ENCODE measurements at places on chromosomes 5 and 9.

- DNase-seq: no peak
Measured at GRCh38 chr9:77954013-77954665, 77.5 kb downstream of the GNAQ start.

DNA sequence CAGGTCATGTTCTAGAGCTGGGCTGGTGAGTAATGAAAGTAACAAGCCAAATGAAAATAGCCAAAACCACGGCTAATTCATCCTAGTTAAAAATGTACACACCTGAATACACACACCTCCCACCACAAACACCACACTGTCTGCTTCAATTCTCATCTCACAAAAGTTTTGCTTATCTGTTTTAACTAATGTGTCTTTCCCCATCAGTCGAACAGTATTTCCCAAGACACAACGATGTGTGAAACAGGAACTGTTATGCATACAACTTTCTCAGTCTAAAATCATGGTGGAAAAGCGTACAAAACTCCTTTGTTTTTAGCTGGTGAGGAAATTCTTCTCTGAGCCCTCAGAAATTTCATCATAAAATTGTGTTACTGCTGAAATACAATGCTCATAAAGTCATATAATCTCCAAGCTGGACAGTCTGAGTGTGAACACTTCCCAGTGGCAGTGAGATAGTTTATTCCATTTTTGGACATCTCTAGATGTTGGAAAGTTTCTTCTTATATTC, 242.4 kb downstream of the EFNA5 start:
- no peak for DNase-seq

GRCh38 chr5:122371511-122372151, 59.6 kb downstream of the SNCAIP start:
- no peak for DNase-seq

- DNase-seq: no peak
Measured at GRCh38 chr9:121889990-121890563, 203.0 kb downstream of the TTLL11 start.

DNA sequence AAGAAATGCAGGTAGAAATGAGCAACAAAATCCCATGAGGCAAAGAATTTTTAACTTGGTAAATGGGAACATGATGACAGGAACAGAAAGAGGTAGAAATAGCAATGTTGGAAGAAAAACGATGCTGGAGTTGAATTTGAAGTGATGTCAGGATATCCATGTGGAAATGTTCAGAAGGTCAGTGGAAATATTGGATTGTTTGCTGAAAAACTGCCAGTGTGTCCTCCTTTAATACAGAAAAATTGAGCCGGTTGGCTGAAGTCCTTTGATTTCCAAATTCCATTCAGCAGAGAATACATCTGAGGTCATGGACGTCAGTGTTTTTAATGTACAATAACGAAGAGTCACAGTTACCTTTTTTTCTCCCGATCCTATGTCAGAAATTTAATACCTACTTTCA, 110.0 kb upstream of the DMAC1 start:
- DNase-seq: no peak

DNA sequence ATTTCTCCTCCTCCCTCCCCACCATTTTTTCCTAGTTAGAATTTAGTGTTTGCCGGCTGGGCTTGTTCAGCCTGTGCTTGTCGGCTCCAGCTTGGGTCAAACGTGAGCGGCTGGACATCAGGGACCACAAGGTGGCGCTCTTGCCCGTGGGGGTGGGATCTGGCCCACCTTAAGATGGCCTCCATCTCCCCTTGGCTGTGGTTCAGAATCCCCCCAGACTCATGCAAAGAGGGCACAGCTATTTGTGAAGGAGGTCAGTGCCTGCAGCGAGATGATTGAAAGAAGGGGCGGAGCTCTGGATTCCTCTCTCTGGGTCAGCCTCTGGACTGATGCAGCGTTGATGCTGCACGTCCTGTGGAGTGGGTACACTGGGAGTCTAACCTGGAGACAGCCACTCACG, 283.3 kb upstream of the TUT7 start:
- no peak for DNase-seq

- DNase-seq: no peak
Measured at GRCh38 chr9:130213911-130214761, 41.9 kb downstream of the NCS1 start.

- no peak for DNase-seq
Measured at GRCh38 chr5:140602147-140602546, 30.8 kb downstream of the CD14 start.

DNA sequence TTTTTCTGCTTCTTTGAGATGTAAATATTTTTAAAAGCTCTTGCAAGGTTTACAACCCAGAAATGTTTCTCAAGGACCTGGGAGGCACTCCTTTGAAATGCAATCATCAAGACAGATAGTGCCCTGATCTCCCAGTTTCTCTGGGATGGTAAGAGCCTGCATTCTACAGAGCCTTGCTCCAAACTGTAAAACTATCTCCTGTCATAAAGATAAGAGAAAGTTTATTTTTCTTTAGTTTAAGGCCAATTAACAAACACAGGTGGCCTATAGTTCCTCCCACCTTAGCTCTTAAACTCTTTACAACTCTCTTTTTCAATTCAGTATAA, 1231.1 kb upstream of the NUDT12 start:
- no peak for DNase-seq

- DNase-seq: no peak
Measured at GRCh38 chr9:95080961-95081647, 236.4 kb downstream of the FANCC start.

GRCh38 chr5:18495157-18495556, 860.9 kb downstream of the TAF11L14 start:
- no peak for DNase-seq

DNA sequence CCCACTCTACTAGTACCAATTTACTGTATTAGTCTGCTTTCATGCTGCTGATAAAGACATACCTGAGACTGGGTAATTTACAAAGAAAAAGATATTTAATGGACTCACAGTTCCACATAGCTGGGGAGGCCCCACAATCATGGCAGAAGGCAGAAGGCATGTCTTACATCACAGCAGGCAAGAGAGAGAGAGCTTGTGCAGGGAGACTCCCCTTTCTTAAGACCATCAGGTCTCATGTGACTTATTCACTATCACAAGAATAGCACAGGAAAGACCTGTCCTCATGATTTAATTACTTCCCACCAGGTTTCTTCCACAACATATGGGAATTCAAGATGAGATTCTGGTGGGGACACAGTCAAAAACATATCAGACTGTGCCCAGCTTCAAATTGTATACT, 11.5 kb downstream of the UGT3A1 start:
- no peak for DNase-seq

- peak; percentile 43 for DNase-seq
Measured at GRCh38 chr5:160743027-160743426, 109.0 kb downstream of the ATP10B start.

- DNase-seq: no peak
Measured at GRCh38 chr5:53355931-53356330, 124.5 kb upstream of the FST start.

- DNase-seq: no peak
Measured at GRCh38 chr5:108762660-108763059, 15.0 kb downstream of the FER start.

- DNase-seq: no peak
Measured at GRCh38 chr5:29037716-29038115, 1999.3 kb upstream of the CDH9 start.

GRCh38 chr5:90345684-90346083, 63.9 kb downstream of the CETN3 start:
- DNase-seq: no peak

GRCh38 chr5:141850244-141850768, 27.9 kb downstream of the PCDH1 start:
- peak; percentile 65 for DNase-seq

GRCh38 chr5:102719886-102720285, 35.2 kb upstream of the PAM start:
- no peak for DNase-seq

DNA sequence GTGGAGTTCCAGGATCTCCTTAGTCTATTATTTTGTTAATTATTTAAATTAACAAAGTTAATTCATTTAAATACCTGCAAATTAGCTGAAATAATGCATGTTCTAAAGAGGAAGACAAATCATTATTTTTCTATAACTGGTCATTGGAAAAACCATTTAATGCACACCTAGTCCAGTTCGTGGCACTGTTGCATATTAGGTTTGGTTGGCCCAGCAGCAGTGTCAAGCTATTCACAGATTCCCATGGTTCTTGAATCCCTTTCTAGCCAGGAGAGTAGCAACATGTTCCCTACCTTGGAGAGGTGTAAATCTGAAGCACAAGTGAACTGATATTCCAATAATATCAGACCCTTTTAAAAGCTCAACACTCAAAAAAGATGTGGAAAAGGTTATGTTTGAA, 155.2 kb downstream of the TMEM161B start:
- DNase-seq: no peak

DNA sequence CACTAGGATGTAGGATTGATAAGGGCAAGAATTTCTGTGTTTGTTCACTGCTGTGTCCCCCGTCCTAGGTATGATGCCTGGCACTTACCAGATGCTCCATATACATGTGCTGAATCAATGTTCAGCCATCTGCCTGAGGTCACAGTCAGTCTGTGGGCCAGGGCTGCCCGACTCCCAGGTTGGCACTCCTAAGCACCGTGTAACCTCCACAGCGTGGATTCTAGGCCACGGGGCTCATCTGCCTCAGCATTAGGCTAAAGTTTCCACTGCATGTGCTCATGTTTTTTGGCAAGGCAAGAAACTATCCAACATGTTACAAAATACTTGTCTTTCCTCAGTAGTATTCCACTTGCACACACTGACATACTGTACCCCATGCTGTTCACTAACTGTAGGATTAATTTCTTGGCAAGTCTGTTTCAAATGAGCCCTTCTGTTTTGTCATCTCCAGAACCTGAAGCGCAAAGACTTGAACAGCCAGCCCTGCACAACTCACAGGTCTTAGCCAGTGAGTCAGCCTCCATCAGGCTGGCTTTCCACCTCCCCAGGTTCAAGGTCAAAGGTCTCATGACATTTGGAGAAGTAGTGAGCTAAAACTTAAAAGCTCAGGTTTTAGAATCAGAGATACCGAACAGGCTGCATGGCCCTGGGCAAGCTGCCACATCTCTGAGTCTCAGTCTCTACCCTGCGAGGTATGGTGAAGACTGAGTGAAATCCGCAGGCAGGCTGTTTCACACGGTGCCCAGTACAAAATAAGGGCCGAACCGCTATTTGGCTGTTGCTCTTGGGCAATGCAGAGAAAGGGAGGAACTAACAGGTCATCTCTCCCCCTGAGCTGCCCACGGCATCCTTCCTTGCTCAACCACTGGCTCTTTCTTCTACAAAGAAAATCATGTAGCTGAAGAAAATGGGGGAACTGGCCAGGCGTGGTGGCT, 7.2 kb downstream of the TOR1A start:
- no peak for DNase-seq

DNA sequence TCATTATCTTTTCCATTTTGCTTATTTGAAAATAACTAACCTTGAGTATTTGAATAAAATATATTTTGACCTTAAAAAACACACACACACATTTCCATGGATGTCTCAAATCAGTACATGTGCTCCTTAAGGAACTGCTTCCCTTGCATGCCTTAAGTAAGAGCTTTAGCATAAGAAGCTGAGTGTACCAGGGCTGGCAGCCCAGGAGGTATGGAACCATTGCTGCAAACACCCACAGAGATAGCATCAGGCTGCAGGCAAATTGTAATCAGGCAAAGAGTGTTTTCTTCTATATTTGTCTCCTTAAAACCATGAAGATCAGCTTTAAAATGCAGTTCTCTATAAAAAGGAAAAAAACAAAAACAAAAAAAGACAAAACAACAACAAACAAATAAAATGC, 160.6 kb downstream of the PLK2 start:
- no peak for DNase-seq

- DNase-seq: no peak
Measured at GRCh38 chr5:111863801-111864200, 106.8 kb upstream of the NREP start.

DNA sequence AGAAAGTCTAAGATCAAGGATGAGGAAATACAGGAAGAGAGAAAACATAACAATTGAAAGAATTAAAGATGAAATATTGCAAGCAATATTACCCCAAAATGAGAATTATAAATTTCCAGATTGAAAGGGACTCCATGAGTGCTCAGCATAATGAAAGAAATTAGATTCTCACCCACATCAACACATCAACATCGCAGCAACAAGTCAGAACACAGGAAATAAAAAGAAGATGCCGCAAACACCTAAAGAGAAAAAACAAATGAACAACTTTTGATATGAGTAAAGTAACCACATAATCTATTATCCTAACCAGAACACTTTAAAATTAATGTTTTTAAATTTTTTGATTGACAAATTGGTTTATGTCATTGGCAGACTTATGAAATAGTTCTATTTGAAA, 318.3 kb upstream of the PTGER4 start:
- DNase-seq: no peak

DNA sequence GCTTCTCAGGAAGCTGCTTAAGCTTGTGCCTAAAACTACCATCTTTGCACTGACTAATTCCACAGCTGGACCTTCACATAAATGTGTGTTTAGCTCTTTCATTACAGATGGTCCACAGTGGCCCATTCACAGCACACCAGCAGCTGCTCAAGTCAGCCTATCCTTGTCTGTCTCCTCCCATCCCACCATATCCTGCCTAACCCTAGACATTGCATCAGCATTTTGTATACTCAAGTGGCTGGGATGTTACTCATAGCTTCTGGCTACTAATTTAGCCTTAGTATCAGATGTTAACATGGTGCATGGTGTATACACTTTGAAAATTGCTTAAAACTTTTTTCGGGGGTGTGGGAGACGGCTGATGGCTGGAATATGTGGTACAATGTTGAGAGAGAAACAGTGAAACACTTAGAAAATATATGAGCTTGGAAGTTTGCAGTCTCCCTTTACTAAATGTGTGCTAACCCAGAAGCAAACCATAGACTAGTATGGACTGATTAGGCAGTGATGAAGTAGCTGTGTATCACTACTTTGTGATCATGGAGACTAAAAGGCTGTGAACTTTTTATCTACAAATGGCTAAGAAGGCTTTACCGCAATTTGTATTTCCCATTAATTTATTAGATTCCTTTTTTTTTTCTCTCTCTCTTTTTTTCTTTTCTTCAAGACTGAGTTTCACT, 83.1 kb downstream of the JMY start:
- no peak for DNase-seq

DNA sequence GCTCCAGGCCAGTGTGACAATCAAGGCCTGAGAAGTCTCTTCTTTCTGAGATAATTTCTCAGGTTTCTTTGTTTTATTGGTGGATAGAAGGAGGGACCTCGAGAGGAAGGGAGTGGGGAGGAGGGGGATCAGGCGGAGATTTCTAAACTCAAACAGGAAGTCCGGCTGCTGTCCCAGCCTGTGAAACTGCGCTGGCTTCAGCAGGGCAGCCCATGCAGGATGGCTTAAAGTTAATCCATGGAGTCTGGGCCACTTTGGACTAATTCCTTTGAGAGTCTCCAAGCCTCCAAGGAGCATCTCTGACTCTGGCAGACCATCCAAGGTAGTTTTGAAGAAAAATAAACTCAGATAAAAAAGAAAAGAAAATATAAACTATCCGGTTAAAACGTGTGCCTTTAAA, 378.5 kb downstream of the MLLT3 start:
- no peak for DNase-seq

- DNase-seq: no peak
Measured at GRCh38 chr5:156753846-156754245, 96.2 kb upstream of the PPP1R2B start.

DNA sequence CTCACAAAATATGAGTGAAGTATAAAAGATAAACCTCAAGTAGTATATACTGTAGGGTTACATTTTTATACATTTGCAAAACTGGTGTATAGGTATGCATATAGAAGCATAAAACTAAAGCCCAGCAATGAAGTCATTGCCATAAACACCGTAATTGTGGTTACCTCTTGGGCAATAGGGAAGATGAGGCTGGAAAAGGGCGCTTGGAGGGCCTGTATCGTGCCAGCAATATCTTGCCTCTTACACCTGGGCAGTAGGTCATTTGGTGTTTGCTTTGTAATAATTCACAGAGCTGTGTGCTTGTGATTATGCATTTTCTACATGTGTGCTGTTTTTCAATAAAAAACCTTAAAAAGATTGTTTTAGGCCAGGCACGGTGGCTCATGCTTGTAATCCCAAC, 45.2 kb downstream of the KDM4C start:
- DNase-seq: no peak

Measured in NCI-H526 (cell line).